ENCODE measurements at places on chromosomes 6 and 20. TPM values are rescaled to one million over a fixed set of nuclear protein-coding genes. Genes with fewer than 3 reads are reported as not detected.

GRCh38 chr6:119348748-119349360, 707 bp downstream of the MAN1A1 start:
- peak overlapping the region; percentile 76 for H3K4me3 ChIP-seq
- H3K4me1 ChIP-seq: peaks cover 29% of the 10 kb centered on the region
- DNase-seq: peak; percentile 52
- peak overlapping the region; percentile 95 for H3K27ac ChIP-seq
- H3K27me3 ChIP-seq: no peaks in the 10 kb centered on the region

GRCh38 chr20:46018112-46018511, 9.4 kb downstream of the MMP9 start:
- no peak overlapping the region for H3K4me3 ChIP-seq
- H3K27me3 ChIP-seq: no peaks in the 10 kb centered on the region
- no peaks in the 10 kb centered on the region for H3K36me3 ChIP-seq
- H3K4me1 ChIP-seq: peaks cover 10% of the 10 kb centered on the region

DNA sequence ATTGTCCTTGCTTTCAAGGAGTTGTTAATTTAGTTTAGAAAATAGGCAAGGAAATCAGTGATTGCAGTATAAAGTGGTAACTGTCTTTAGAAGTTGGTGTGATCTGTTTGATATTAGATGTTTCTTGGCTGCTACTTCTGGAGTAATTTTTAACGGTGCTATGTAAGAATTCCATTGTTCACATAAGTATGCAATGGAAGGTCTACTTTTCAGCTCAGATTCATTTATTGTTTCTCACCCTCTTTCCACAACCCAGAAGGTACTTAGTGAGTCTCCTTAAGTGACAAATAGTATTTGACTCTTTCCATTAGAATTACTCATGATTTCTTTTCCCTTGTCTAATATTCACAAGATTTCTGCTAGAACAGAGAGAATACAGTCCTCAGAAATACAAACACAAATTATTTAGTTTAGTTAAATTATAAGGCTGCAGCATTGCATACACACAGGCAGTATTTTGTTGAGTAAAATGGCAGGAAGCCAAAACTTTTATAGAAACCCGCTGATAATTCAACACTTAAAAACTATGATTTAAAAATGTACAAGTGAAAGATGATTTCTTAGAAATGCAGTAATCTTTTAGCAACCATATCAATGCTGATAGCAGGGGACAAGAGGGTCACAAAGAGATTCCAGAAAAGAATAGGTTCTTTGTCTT, 554.3 kb downstream of the CD109 start:
- H3K36me3 ChIP-seq: no peaks in the 10 kb centered on the region
- no peak overlapping the region for H3K4me3 ChIP-seq
- no peaks in the 10 kb centered on the region for H3K4me1 ChIP-seq
- no peak overlapping the region for H3K27ac ChIP-seq

Gene SAMD5
- total RNA-seq: 12.4 TPM

Gene ULBP2
- total RNA-seq: 0.43 TPM

DNA sequence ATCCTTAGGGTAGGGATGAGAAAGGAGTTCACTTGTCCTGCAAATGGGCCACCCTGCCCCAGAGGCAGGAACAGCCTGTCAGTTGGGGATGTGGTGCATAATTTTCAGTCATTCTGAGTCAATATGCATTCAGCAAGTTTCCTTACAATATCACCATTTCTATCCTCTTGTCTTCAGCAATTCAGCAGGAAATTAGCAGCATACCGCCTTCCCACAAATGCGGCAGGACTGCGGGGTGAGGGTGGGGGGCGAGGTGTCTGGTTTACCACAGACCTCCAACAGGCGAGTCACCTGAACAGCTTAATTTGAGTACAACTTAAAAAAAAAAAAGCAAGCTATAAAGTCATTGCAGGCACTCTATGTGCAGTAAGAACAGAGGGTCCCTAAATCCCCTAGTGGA, 126.8 kb downstream of the MAP3K7 start:
- H3K27ac ChIP-seq: no peak overlapping the region
- DNase-seq: no peak
- no peaks in the 10 kb centered on the region for H3K4me1 ChIP-seq
- no peaks in the 10 kb centered on the region for H3K36me3 ChIP-seq

GRCh38 chr6:12621754-12622153, 94.8 kb upstream of the PHACTR1 start:
- DNase-seq: no peak
- H3K36me3 ChIP-seq: no peaks in the 10 kb centered on the region
- no peak overlapping the region for H3K27ac ChIP-seq
- H3K4me1 ChIP-seq: no peaks in the 10 kb centered on the region

Gene NRSN1
- total RNA-seq: not detected

Gene ZNF337
- 4.2 TPM for total RNA-seq

- no peaks in the 10 kb centered on the region for H3K4me1 ChIP-seq
- DNase-seq: no peak
- H3K36me3 ChIP-seq: no peaks in the 10 kb centered on the region
- no peak overlapping the region for H3K4me3 ChIP-seq
- no peak overlapping the region for H3K27ac ChIP-seq
- no peaks in the 10 kb centered on the region for H3K27me3 ChIP-seq
Observed at GRCh38 chr20:618980-619379, 8.9 kb upstream of the TCF15 start.

DNA sequence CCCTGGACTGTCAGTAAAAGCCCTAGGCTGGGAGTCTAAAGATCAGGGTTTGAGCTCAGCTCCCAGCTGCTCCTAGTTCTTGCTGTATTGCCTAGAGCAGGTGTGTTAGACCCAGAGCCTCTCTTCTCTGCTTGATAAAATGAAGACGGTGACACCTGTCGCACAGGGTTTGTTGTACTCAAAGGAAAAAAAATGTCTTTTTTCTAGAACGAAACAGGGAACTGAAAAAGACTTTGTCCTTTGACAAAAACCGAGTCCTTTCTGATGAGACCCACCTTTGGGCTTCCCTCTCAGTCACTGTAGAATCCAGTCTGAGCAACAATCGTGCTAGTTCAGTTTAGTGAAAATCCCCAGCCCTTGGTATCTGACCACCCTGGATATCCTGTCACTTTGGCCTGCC, 102.1 kb upstream of the LAMP5 start:
- no peak overlapping the region for H3K4me3 ChIP-seq
- H3K27me3 ChIP-seq: no peaks in the 10 kb centered on the region
- no peak overlapping the region for H3K27ac ChIP-seq
- no peak for DNase-seq
- H3K36me3 ChIP-seq: no peaks in the 10 kb centered on the region
- no peaks in the 10 kb centered on the region for H3K4me1 ChIP-seq

Gene DSP
- 66.1 TPM for total RNA-seq

GRCh38 chr6:16104624-16105433, 24.1 kb upstream of the MYLIP start:
- H3K4me3 ChIP-seq: no peak overlapping the region
- H3K4me1 ChIP-seq: no peaks in the 10 kb centered on the region
- no peak for DNase-seq

Gene WFDC5
- not detected for total RNA-seq

GRCh38 chr6:35620706-35621105, 68.0 kb downstream of the FKBP5 start:
- H3K27me3 ChIP-seq: no peaks in the 10 kb centered on the region
- no peak overlapping the region for H3K4me3 ChIP-seq
- H3K4me1 ChIP-seq: no peaks in the 10 kb centered on the region

DNA sequence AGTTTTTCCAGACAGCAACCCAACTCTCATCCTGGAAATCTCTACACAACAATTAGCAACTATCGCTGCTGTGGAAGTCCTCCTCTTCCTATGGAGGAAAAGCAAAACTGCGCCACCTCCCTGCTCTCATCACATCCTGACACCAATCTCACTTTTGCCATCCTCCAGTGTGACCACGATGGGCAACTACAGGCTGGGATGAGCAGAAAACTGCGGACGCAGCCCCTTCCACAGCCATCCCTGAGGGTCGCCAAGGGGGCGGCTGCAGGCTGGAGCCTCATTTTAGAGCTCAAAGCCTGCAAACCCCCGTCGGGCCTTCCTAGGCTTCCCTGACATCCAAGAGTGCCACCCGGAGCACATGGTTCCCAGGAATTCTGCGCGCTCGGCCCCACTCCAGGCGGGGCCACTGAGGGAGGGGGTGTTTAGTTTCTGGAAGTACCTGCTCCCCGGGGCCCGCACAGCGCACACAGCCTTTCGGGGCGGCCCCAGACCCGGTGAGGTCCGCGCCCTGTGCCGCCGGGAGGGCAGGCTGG, 1.2 kb downstream of the TCFL5 start:
- H3K4me3 ChIP-seq: peak overlapping the region; percentile 61
- H3K36me3 ChIP-seq: peaks cover 5% of the 10 kb centered on the region
- H3K27ac ChIP-seq: no peak overlapping the region
- no peak for DNase-seq

DNA sequence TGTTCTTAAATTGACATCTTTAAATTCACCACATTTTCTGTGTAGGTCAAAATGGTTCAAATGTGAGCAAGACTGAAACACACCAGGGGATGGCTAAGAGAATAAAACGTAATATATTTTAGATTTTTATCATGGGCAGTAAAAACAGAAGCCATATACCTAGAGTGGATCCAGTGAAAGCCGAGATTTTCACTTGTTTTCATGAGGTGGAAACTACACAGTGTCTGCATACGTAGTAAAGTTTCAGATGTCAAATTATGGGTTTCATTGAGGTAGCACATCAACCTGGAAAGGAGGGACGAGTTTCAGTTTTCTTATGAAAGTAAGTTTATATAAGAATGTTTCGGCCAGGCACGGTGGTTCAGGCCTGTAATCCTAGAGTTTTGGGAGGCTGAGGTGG, 25.9 kb downstream of the METTL24 start:
- no peak overlapping the region for H3K4me3 ChIP-seq
- no peak overlapping the region for H3K27ac ChIP-seq
- no peaks in the 10 kb centered on the region for H3K36me3 ChIP-seq
- DNase-seq: no peak
- H3K27me3 ChIP-seq: no peaks in the 10 kb centered on the region

DNA sequence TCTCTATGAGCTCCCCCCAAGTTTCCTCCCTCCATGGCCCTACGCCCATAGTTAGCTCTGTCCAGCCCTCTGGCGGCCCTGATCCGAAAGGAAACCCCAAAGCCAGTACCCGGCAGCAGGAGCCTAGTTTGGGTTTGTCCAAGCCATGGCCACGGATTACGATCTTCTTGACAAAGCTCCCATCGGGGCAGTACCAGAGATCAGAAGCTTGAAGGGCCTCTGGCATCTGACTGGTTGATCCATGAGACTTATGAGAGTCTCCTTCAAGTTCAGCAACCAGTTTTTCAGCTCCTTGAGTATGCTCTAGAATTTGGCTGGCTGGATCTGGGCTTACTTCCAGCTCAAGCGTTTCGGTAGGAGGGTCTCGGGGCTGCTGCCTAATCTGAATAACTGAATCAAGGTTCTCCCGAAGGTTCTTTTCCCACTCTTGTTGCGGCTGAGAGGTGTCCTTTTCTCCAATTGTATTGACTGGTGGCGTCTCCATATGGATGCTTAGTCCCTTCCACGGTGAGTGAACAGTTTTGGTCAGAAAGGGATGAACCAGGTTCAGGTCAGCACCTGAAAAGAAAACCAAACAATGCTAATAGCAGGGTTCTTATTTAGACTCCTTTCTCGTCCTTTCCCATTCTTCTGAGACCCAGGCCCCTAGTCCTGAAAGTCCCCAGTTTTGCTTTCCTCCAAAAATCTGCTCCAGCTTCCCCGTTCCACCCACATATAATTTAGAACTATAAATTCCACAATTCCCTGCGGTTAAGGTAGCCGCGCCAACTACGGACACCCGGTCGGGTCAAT, 595 bp downstream of the FKBPL start:
- peaks cover 19% of the 10 kb centered on the region for H3K36me3 ChIP-seq
- peaks cover 23% of the 10 kb centered on the region for H3K4me1 ChIP-seq

- no peak for DNase-seq
- no peaks in the 10 kb centered on the region for H3K36me3 ChIP-seq
- no peak overlapping the region for H3K27ac ChIP-seq
- H3K4me3 ChIP-seq: no peak overlapping the region
- no peaks in the 10 kb centered on the region for H3K27me3 ChIP-seq
Observed at GRCh38 chr6:90397047-90397446, 100.4 kb upstream of the BACH2 start.

DNA sequence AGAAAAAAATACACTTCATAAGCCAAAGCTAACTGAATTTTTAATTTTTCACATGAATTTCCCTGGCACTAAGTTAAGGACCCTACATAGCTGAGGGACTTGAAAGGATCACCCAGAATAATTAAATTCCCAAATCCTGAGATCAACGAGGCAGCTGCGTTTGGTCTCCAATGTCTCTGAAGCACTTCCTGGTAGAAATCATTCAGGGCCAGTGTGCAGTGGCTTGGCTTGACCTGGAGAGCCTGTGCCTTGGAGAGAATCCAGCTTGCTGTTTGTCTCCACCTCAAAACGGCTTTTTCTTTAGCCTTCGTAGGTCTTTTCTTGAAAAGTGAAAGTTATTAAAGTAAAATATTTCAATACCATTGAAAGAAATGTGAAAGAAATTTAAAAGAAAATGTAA, 92.4 kb downstream of the SMOC2 start:
- H3K27ac ChIP-seq: no peak overlapping the region
- H3K36me3 ChIP-seq: no peaks in the 10 kb centered on the region
- no peaks in the 10 kb centered on the region for H3K4me1 ChIP-seq
- H3K4me3 ChIP-seq: no peak overlapping the region
- no peak for DNase-seq

All from right lobe of liver (tissue), 6 donors.